ENCODE measurements at places on chromosomes 6 and 20.

DNA sequence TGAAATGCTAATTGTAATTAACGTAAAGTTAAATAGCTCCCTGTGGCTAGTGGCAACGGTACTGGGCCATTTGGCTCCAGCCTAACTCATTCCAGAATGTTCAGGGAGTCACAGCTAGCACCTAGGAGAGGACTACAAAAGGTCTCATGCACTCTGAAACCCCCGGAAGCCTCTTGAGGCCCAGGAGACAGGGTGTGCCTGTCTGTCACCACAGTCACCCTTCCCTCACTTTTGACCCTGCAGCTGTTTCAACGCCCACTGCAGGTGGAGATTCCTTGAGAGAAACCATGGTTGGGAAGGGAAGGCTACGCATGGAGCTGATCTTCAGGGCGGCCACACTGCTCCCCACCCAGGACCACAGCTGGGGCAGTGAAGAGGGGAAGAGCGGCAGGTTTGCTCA lies 58.6 kb downstream of the SULF2 start:
- no peak for DNase-seq

GRCh38 chr6:75880305-75880704 lies 131.3 kb downstream of the MYO6 start:
- no peak for DNase-seq

GRCh38 chr6:167791091-167791779 lies 35.5 kb upstream of the AFDN start:
- no peak for DNase-seq

- DNase-seq = no peak
Observed at GRCh38 chr20:38350879-38351775, 4.8 kb downstream of the LBP start.

DNA sequence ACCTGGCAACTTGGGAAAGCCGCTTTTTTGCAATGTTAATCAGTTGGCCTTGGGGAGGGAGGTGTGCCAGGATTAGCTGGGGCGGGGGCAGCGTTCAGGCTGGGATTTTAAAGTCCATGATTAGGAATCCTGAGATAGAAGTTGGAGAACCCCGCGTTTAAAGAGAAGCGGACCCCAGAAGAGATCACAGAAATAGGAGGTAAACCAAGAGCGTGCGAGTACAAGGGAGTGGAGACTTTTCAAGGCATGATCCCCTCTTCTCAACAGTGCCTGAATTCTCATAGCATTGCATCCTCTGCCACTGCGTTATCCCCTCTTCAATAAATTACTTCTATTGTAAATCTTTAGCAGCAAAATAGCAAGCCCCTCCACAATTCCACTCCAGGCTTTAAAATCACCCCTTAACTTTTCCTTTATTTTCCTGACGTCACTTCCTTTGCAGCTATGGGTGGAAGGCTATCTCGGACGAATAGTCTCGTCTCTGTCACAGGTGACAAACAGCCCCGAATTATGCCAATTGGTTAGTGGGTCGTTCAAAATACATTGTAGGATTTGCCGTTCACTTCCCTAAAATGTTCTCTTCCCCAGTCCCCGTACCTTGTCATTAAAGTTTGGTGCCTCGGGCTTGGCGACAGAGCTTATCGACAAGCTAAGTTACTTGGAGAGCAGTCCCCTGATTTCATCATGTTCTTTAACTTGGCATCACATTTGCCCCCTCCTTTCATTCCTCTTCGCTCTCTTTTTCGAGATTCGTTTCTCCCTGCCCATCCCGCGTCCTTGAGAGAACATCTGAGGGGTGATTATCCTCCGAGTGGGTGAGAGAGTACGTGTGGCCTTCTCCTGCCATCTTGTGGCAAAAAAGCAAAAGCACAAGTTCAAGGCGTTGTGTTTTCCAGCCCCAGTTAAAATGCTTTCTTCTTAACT lies 17.1 kb downstream of the OR2B2 start:
- no peak for DNase-seq

DNA sequence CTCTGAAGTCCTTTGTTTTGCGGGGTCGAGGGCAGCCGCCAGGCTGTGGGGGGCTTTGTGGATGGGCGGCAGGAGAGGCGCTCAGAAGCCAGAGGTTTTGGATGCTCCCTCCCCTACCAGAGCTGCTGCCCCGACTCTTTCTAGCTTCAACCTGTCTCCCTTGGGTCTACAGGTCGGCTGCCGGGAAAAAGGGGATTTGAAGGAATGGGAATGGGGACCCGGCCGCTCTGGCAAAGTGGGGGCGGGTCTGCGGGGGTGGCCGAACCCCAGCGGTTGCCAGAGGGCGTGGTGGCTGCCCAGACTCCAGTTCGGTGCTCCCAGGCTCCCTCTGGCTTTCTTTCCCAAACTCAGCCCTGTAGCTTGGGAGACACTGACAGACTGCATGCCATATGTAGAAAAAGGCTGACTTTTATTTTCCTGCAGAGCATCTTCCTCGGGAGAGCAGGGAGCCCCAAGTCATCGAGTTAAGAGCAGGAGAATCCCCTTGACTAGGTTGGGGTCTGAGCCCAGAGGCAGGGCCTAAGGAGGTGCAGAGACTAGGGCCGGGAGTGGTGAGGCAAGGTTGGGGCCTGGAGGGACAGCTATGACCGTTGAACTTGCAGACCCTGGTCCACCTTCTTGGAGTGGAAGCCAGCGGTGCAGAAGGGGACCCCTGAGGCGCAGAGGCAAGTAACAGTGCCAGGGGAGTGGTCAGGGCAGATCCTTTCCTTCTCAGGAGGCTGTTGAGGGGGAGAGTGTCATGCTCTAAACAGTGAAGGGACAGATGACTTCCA lies 1.4 kb upstream of the PPP1R18 start:
- no peak for DNase-seq

- no peak for DNase-seq
Observed at GRCh38 chr6:47859175-47859574, 77.3 kb downstream of the OPN5 start.

DNA sequence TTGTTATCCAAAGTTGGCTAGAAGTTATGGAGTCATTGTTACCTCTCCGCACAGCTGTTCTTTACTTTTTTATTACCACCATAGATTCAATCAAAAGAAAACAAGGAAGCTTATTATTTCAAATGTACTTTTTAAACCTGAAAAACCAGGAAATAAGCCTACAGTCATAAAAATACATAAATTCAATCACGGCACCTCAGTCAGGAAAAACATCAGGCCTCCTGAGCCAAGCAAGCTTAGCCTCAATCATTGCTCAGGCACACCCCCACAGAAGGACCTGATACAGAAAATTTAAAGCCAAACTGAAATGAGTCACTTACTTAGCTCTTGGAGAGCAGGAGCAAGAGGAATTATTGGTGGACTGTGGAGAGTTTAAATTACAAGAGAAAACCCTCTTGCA lies 44.3 kb downstream of the MARCKS start:
- DNase-seq = no peak

- DNase-seq = no peak
Observed at GRCh38 chr6:88004707-88005106, 42.9 kb upstream of the SPACA1 start.

- DNase-seq = no peak
Observed at GRCh38 chr20:62243906-62244515, 5.7 kb downstream of the OSBPL2 start.

DNA sequence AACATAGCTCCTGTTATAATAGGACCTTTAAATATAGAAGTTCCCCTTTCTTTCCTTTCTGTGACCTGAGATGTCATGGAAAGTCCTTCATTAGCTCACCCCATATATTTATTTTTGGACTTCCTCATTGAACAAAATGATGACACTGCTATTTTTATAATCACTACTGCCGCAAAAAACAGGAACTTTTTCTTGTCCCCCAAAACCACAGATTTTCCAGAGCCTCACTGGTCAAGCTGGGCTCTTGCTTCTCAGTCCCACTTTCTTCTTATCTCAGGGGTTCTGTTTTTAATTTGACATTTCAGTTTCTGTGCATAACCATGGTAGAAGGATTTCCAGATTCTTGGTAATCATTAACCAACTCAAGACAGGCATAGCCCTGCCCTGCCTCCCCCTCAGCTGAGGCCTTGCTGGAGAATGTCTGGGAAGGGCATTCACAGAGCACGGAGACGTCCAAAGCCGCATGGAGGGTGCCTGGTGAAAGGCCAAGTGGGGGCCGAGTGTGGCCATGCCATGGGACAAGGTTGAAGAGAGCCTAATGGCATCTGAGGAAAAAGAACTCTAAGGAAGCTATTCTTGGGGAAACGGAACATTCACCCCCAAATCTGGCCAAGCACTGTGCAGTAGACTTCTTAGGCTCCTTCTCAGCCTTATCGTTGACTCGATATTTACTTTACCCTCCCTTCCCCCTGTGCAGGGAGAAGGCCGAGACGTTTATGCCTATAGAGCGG lies 73.7 kb downstream of the EDN1 start:
- no peak for DNase-seq

GRCh38 chr20:45817376-45818194 lies 5.1 kb downstream of the UBE2C start:
- no peak for DNase-seq

- DNase-seq = no peak
Observed at GRCh38 chr20:47117773-47118172, 223.1 kb downstream of the EYA2 start.

DNA sequence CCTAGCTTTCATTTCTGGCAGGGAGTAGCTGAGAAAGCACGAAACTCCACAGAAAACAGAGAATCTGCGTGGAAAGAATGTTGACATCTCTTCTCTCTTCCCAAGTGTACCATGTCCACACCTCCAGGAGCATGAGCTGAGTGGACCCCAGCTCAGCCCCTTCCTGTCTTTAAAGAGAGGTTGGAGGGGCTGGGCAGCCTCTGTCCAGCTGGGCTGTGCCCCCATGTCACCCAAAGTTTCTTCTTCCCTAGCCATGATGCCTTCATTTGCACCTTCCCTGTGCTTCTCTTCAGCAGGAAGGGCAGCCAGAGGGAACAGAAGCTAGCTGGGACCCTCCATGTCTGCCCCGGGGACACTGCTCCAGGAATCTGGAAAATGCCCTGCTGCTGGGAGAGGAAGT lies 655.0 kb upstream of the DEFB115 start:
- DNase-seq = no peak

DNA sequence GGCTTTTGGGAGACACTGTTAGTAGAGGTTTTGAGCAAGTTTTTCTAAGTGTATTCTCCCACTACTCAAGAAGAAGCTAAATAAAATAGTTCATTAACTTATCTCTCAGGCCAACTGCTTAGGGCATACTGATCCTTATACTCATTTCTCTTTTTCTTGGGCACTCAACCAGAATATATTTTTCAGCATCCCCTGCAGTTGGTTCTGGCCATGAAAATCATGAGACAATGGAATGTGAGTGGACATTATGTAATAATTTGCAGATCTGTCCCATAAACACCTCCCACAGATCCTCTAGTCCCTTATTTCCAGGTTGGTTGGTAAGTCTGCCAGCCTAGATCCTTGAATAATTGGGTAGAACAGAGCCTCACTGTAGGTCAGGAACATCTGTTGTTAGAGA lies 136.7 kb downstream of the AIG1 start:
- no peak for DNase-seq

GRCh38 chr6:13907001-13907350 lies 17.8 kb upstream of the RNF182 start:
- DNase-seq = no peak

- DNase-seq = no peak
Observed at GRCh38 chr20:19981031-19981451, 36.1 kb upstream of the NAA20 start.

DNA sequence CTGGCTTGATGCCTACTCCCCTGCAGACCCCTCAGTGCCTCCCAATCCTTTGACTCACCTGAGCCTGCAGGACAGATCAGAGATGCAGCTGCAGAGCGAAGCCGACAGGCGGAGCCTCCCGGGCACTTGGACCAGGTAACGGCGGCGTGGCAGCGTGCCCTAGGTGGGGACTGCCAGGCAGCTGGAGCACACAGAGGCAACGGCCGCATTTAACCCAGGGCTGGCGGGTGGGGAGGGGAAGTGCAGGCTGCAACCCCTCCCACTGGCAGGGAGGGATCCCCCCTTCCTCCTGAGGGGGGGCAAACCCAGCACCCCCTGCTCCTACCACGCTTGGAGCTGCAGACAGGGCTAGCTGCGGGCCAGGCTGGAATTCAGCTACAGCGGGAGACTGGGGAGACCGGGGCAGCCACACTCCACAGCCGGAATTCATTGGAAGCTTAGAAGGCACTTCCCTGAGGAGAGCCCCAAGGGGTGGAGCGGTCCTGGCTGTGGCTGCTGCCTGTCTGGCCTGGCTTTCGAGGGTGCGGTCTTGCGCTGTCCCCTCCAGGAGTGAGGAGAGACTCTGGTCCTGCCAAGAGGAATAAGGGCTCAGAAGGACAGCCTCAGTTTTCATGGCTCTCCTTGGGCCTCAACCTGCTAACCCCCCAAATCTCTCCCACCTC lies at the start of gene MATN4:
TSS of gene MATN4 (minus strand) at position 183 of the 662 bp plus-strand sequence. CDS start 2,717 bp downstream, outside the sequence.
- DNase-seq = no peak

GRCh38 chr20:31705598-31706597 lies 16.8 kb downstream of the BCL2L1 start:
- DNase-seq = no peak

GRCh38 chr20:59032713-59033059 lies 551 bp upstream of the ATP5F1E start:
- DNase-seq = no peak

DNA sequence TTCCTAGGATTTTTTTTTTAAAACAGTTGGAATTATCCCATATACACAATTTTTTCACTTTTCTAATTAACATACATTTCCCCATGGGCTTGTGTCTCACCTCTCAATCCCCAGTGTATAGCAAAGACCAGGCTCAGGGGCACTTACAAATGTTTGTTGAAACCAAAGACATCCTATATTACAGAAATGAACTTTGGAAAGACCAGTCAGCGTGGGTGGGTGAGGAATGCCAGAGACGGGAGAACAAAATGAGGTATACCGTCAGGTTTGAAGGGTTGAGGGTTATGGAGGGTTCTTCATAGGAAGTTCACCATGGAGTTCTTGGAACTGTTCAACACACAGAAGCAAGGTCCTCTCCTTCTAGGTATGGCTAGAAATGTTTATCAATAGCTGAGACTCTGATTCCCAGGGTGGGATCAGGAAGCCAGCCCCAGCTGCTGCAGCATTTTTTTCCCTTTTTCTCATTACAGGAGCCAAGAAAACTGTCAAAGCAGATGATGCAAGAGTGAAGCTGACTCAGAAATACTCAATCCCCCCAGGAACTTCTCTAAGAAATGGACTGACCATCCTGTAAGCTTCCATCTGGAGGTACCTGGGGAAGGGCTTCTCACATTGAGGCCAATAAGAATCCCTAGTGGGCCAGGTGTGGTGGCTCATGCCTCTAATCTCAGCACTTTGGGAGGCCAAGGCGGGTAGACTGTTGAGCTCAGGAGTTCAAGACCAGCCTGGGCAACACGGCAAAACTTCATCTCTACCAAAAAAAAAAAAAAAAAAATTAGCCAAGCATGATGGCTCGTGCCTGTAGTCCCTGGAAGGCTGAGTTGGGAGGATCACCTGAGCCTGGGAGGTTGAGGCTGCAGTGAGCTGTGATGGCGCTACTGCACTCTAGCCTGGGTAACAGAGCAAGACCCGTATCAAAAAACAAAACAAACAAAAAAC lies 15.9 kb upstream of the TBC1D20 start:
- no peak for DNase-seq

- DNase-seq = no peak
Observed at GRCh38 chr6:117495869-117496268, 13.4 kb downstream of the DCBLD1 start.

- no peak for DNase-seq
Observed at GRCh38 chr20:4956200-4956810, 45.0 kb downstream of the SLC23A2 start.
